ENCODE measurements at places on chromosomes 12 and 14. TPM values are rescaled to one million over a fixed set of nuclear protein-coding genes. Genes with fewer than 3 reads are reported as not detected.

VRTN gene
- total RNA-seq, result not detected

GRCh38 chr12:101939856-101940265, 62.5 kb downstream of the DRAM1 start:
- DNase-seq, result peak; percentile 54
- peaks cover 18% of the 10 kb centered on the region for H3K4me1 ChIP-seq
- no peaks in the 10 kb centered on the region for H3K36me3 ChIP-seq
- no peak overlapping the region for H3K27ac ChIP-seq

GRCh38 chr12:94753036-94753679, 102.8 kb upstream of the TMCC3 start:
- no peak overlapping the region for H3K4me3 ChIP-seq
- no peaks in the 10 kb centered on the region for H3K4me1 ChIP-seq
- H3K27ac ChIP-seq, result no peak overlapping the region
- DNase-seq, result no peak
- no peaks in the 10 kb centered on the region for H3K36me3 ChIP-seq
- H3K27me3 ChIP-seq, result peaks cover 11% of the 10 kb centered on the region

GRCh38 chr12:45828402-45828801, 98.9 kb downstream of the ARID2 start:
- no peak for DNase-seq
- no peaks in the 10 kb centered on the region for H3K27me3 ChIP-seq
- H3K4me1 ChIP-seq, result no peaks in the 10 kb centered on the region
- peak overlapping the region; percentile 6 for H3K27ac ChIP-seq
- H3K4me3 ChIP-seq, result no peak overlapping the region

TECPR2 gene
- total RNA-seq, result 9.7 TPM

DNA sequence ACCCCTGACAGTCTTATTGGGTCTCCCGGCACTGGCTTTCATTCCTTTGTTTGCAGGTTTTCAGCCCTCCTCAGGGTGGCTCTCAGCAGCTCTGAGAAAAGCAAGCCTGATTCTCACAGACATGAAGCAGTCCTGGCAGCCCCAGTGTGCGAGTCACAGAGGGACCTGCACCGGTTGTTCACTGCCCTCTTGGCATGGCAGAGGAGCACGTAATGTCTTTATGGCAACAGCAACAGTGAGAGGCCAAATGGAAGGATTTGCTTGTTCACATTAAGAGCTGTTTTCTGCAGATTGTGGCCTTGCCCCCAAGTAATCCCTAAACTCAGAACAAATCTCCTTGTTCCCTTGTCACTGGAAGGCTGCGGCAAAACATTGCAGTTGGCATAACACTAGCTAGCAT, 3.4 kb downstream of the KCNA5 start:
- no peak for DNase-seq
- H3K36me3 ChIP-seq, result no peaks in the 10 kb centered on the region
- H3K4me3 ChIP-seq, result no peak overlapping the region
- H3K27ac ChIP-seq, result no peak overlapping the region

- H3K4me3 ChIP-seq, result no peak overlapping the region
- peaks cover 1% of the 10 kb centered on the region for H3K36me3 ChIP-seq
- no peaks in the 10 kb centered on the region for H3K27me3 ChIP-seq
- no peak overlapping the region for H3K27ac ChIP-seq
- peaks cover 5% of the 10 kb centered on the region for H3K4me1 ChIP-seq
These were observed 70.0 kb upstream of the BICD1 start for GRCh38 chr12:32036477-32037263.

DNA sequence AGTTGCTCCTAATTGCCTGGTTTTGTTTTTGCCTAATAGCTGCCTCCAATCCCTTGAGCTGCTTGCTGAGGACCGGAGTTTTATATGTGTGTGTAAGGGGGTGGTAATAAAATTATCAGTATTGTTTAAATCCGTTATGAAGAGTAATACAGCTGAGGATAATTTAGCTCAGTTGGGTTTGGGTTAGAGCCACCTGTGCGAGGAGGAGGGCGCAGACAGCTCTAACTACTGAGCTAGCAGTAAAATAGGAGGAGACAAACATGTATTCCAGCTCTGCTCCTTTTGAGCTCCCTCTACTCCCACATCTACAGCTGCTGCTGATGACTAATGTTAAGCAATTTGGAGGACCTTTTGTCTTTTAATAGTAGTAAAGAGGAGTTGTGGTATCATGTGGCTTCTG, 61.5 kb downstream of the SPATS2 start:
- H3K27me3 ChIP-seq, result no peaks in the 10 kb centered on the region
- no peak for DNase-seq

PSME1 gene
- 342 TPM for total RNA-seq

GRCh38 chr12:46269429-46270241, 792 bp upstream of the SLC38A1 start:
- H3K4me1 ChIP-seq, result peaks cover 31% of the 10 kb centered on the region
- peak overlapping the region; percentile 99 for H3K27ac ChIP-seq
- DNase-seq, result peak; percentile 70
- peaks cover 9% of the 10 kb centered on the region for H3K36me3 ChIP-seq
- H3K27me3 ChIP-seq, result no peaks in the 10 kb centered on the region

DNA sequence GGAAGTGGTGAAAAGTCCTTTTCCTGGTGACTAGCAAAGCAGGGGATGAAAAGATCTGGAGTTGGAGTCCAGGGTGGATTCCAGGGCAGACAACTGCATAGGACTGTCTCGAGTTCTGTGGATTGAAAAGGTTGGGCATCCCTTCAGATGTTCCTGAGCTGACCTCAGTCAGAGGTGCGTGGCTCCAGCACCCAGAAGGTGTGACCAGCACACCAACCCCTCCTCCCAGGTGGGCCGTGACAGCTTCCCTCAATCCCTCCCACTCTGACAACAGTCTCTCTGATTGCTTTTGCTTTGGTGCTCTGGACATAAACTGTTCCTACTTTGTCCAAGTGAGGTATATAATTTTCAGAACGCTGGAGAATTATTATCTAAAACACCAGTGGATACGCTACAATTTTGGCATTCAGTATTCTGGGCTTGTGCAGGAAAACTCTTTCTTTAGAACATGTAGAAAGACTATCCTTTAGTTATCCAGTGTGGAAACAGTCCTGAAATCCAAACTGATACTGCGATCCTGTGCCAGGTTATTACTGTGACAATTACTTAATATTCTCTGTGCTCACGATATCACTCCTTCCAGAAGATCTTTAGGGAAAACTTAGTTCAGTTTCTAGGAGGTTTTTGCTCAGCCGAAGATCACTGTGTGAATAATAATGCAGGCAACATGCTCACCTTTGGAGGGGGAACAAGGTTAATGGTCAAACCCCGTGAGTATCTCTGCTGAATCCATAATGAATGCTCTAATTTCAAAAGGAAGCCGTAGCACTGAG, 87.9 kb downstream of the DAD1 start:
- peaks cover 53% of the 10 kb centered on the region for H3K4me1 ChIP-seq
- H3K4me3 ChIP-seq, result peak overlapping the region; percentile 93
- DNase-seq, result no peak

- no peak overlapping the region for H3K4me3 ChIP-seq
- H3K27ac ChIP-seq, result no peak overlapping the region
- peaks cover 16% of the 10 kb centered on the region for H3K4me1 ChIP-seq
- H3K27me3 ChIP-seq, result no peaks in the 10 kb centered on the region
These were observed 4.1 kb downstream of the CKB start for GRCh38 chr14:103518422-103519042.

DCN gene
- total RNA-seq, result not detected

DNAI7 gene
- not detected for total RNA-seq

GRCh38 chr12:100503228-100503628, 29.6 kb downstream of the NR1H4 start:
- no peak overlapping the region for H3K27ac ChIP-seq
- no peaks in the 10 kb centered on the region for H3K4me1 ChIP-seq
- no peak overlapping the region for H3K4me3 ChIP-seq
- no peak for DNase-seq
- H3K27me3 ChIP-seq, result no peaks in the 10 kb centered on the region

DNA sequence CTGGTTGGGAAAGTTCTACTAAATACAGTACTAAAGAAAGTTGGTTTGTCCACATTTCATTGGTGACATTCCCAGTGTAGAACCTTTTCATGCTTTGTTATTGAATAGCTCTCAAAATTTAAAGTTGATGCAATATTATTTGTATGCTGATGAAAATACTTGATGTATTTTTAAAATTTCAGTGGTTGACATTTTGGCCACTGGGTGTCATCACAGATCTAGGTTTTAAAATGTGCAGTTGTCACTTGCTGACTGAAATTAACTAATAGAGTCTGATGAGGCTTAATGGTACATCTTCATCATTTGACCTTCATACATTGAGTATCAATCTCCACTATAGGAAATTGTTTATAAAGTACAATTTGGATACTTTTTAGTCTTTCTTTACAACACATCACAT, 37.1 kb downstream of the CMAS start:
- no peak overlapping the region for H3K27ac ChIP-seq
- no peaks in the 10 kb centered on the region for H3K36me3 ChIP-seq
- no peaks in the 10 kb centered on the region for H3K27me3 ChIP-seq

ACOT6 gene
- not detected for total RNA-seq

ISCA2 gene
- total RNA-seq, result 29.9 TPM

OR6C2 gene
- total RNA-seq, result not detected

- peaks cover 8% of the 10 kb centered on the region for H3K4me1 ChIP-seq
- no peak for DNase-seq
- no peak overlapping the region for H3K27ac ChIP-seq
- H3K27me3 ChIP-seq, result peaks cover 26% of the 10 kb centered on the region
- H3K36me3 ChIP-seq, result no peaks in the 10 kb centered on the region
These were observed 16.6 kb upstream of the RND1 start for GRCh38 chr12:48882315-48882687.

ST8SIA1 gene
- 8.7 TPM for total RNA-seq

GRCh38 chr14:103360548-103360947, 24.7 kb upstream of the MARK3 start:
- no peaks in the 10 kb centered on the region for H3K4me1 ChIP-seq
- no peak overlapping the region for H3K27ac ChIP-seq
- peaks cover 26% of the 10 kb centered on the region for H3K36me3 ChIP-seq
- H3K27me3 ChIP-seq, result peaks cover 6% of the 10 kb centered on the region
